ENCODE measurements at places on chromosomes 1 and 21.

- no peak for DNase-seq
These were observed 28.0 kb upstream of the KCNA10 start for GRCh38 chr1:110547017-110547416.

DNA sequence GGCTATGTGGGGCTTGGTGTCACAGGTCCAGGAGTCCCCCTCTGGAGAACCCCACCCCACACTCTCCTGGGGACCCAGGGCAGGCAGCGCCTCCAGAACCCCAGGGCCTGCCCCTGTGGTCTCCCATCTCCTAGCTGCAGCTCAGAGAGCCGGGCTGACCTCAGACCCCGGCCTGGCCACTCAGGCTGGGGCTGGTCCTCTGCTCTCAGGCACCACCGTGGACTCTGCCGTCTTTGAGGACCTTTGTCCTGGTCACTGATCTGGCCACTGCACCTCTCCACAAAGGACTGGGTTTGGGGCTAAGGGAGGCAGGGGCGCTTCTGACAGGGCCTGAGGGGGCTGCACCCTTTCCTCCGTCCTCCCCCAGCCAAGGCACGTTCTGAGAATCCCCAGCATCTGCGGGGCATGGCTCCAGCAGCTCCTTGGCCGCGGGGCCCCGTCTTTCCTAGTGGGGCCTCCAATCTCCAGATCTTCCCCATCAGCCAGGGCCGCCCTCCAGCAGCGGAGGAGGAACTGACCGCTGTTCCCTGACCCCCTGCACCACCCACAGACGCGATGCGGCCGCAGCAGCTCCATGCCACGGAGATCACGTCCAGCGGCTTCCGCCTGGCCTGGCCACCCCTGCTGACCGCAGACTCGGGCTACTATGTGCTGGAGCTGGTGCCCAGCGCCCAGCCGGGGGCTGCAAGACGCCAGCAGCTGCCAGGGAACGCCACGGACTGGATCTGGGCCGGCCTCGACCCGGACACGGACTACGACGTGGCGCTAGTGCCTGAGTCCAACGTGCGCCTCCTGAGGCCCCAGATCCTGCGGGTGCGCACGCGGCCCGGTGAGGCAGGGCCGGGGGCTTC, 3.3 kb downstream of the VWA1 start:
- DNase-seq = no peak

DNA sequence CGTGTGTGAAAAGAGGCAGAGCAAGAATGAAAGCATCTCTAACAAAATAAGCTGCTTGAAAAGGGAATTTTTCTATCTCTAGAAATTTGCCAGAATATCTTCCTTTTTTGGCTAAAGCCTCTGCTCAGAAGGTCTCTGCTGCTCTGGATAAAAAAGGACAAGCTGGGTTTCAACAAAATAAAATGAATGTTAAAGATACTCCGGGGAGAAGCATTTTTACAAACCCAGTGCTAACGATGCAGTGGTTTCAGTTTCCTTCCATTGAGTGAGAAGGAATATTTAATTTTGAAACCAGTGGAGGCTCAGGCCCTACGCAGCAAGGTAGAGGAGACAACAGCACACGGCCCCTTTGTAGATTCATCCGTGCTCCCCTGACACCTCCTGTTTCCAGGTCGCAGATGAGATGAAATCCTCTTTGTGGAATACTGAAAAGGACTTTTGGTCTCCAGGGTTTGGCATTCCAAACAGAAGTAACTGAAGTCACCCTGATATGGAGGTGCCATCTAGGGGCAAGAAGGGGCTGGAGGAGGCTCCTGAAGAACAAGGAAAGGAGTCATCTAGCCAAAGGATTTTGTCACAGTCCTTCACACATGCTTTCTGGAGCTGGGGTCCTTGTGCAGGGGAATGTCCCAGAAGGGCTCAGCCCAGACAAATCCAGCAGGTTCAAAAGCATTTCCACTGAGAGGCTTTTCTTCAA, 65.7 kb upstream of the SYT6 start:
- DNase-seq = peak; percentile 31

DNA sequence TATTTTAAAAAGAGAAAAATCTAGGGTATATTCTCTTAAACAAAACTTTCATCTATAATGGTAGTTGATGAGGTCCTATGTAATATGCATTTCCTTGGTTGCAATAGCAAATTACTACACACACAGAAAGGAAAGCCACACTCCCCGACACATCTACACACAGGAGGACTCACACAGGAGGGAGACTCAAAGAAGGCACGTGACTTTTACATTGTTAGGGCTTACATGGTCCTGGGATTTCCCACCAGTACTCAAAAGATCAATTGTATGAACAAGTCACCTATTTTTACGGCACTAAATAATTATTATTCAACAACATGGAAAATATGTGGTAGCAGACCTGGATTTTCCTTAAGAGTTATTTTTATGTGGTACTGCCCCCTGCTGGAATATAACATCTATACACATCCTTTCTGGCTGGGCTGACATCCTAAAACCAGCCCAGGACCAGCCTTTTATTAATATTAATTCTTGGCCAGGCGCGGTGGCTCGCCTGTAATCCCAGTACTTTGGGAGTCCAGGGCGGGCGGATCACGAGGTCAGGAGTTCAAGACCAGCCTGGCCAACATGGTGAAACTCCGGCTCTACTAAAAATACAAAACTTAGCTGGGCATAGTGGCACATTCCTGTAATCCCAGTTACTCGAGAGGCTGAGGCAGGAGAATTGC, 33.9 kb upstream of the LGALS8 start:
- peak; percentile 62 for DNase-seq

- DNase-seq = no peak
These were observed 5.4 kb upstream of the SIM2 start for GRCh38 chr21:36693489-36694030.

- no peak for DNase-seq
These were observed 43.6 kb upstream of the DPH5 start for GRCh38 chr1:101069158-101069557.

DNA sequence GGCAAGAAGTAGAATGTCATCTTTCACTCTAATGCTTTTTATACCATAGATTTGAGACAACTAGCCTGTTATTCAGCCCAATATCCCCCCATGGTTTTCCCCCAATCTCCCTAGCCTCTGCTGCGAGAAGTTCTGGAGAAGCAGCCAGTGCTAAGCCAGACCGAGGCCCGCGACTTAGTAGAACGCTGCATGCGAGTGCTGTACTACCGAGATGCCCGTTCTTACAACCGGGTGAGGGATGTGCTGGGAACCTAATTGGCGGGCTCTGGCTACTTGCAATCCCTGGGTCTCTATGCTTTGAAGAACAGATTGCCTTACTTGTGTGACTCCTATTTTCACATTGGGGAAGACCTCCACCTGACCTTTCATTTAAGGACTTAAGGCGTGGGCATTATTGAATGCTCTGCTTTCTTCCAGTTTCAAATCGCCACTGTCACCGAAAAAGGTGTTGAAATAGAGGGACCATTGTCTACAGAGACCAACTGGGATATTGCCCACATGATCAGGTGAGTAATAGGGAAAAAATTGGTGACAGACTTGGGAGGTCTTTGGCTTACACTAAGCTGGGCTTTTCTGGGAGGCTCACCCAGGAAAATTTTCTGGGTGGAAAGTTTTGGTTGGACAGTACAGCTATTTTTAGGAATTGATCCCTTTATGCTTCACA, 1.9 kb downstream of the PSMB4 start:
- DNase-seq = no peak

GRCh38 chr1:223066415-223066814, 76.6 kb downstream of the TLR5 start:
- DNase-seq = no peak

GRCh38 chr1:234836776-234837357, 226.9 kb upstream of the IRF2BP2 start:
- DNase-seq = no peak

- no peak for DNase-seq
These were observed 16.8 kb downstream of the ATP8B2 start for GRCh38 chr1:154342132-154342531.

DNA sequence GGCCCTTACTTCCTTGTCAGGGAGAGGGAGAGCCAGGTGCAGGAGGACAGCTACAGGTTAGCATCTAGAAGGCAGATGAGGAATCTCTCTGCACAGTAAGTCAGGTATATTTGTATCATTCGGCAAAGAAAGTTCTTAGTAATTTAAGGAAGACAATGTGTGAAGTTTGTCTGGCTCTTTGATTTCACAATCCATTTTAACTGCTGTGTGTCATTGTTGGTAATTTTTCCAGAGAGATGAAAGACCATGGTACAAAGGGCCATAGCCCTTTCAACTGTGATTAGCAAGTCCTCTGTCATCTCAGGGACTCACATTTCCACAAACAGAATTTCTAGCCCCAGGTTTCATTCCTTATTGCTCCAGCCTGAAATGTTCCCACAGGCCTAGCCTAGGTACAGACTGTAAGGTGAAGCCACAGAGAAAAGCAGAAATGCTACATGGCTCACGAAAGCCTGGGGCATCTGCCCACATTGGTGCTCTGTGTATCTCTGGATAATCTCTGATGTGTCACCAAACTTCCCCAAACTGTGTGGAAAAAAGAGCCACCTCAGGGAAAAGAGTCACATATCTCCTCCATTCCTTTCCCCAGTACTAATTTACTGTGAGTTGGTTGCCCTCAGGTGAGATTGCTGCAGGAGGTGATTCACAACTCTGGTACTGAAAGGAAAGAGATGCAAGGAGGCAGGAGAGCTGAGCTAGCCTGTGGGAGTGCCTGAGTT, 70.6 kb downstream of the SYT6 start:
- no peak for DNase-seq

DNA sequence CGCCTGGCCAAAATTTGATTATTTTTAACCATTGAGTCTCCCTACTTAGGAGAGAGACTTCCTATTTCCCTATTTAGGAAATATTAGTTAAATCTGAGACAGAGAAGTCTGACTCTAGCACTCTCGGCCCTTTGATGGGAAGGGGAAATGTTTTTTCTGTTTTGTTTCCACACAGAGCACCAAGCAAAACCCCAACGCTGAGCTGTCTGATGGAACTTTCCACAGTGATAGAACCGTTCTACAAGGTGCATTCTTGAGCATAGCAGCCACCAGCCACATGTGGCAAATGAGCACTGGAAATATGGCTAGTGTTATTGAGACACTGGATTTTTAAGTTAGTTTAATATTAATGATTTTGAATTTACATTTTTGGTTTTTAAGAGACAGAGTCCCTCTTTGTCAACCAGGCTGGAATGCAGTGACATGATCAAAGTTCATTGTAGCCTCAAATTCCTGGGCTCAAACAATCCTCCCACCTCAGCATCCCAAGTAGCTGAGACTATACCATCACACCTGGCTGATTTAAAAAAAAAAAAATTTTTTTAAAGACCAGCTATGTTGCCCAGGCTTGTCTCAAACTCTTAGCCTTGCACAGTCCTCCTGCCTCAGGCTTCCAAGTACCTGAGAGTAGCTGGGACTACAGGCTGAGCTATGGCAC, 77.3 kb upstream of the GALNT2 start:
- DNase-seq = no peak

GRCh38 chr1:109935451-109935900, 24.8 kb downstream of the CSF1 start:
- no peak for DNase-seq

DNA sequence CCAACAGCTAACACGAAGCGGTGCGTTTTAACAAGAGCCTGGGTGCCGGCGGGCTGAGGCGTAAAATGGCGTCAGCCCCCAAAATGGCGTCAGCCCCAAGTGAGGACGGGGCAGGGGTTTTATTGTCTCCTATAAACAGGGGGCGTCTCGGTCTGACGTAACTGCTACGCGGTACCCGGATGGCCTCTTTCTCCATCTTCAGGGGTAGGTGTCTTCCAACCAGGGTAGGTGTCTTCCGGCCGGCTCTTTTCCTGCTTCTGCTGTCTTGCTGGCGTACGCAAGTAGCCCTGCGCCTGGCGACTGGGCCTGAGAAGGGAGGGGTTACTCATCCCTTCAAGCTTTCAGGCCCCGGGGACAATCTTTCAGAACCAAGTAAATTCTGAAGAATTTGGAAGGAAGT, 45.3 kb downstream of the LGR6 start:
- DNase-seq = no peak

- no peak for DNase-seq
These were observed 3.2 kb downstream of the IL23R start for GRCh38 chr1:67169496-67169895.

DNA sequence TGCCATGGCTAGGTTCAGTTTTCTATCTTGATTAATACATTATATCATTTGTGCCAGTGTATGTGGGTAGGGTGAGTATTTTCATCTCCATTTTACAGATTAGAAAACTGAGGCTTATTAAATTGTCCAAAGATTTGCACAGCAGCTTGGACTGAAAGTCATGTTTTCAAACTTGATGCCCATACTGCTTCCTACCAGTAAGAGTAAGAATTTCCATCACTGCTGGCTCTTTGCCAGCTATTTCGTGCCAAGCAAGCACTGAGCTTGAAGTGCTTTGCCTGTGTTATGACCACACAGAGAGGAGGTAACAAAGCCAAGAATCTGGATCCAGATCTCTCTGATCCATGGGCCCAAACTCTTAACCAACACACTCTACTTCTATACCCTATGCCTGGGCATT, 295.0 kb downstream of the VAV3 start:
- DNase-seq = peak; percentile 39

GRCh38 chr1:29896300-29896699, 660.0 kb downstream of the PTPRU start:
- DNase-seq = no peak

GRCh38 chr1:235313262-235313661, 14.7 kb downstream of the ARID4B start:
- DNase-seq = no peak

DNA sequence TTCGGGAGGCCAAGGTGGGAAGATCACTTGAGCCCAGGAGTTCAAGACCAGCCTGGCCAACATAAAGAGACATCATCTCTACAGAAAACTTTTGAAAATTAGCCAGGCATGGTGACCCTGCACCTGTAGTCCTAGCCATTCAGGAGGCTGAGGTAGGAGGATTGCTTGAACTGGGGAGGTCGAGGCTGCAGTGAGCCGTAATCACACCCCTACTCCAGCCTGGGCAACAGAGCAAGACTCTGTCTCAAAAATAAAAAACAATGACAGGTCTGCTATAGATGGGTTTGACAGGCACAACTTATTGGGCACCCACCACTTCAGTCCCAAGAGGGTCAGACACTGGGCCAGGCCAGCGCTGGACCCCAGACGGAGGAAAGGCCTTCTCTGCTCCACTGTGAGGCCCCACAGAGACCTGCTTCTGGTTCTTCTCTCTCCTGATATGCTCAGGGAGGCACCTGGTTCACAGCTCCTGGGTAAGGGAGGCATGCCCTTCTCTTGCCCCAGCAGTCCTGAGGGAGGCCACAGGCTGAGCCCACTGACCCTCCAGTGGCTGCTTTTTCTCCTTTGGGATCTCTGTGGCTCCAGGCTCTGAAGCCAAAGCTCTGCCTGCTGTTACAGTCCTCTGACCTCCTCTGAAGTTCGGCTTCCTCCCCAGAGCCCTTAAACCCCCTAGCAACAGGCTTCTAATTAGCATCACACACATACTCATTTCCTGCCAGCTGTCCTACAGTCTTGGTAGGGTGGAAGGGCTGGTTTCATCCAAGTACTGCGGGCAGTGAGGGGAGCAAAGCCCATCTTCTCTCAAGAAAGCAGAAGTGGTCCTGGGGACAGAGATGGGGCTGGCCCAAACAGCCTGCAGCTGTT, 14.4 kb downstream of the S100A16 start:
- DNase-seq = no peak

DNA sequence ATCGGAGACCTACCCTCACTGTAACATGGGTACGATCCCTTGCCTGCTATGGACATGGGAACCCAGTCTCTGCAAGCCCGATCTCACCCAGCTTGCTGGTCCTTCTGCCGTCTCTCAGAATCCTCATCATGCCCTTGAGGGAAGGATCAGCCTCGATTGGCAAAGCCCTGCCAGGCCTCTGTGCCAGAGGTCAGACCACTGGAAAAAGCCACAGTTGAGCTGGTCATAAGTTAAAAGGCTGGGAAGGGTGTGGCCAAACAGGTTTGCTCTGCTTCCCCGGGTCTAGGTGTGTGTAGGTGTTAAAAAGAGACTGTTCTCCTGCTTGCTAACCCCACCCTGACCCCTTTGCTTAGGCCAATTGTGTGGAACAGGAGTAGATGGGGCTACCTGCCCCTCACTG, 19.5 kb upstream of the PADI3 start:
- DNase-seq = no peak
